G401 (cell line): ENCODE measurements at places on chromosomes 11 and 22. TPM values are rescaled to one million over a fixed set of nuclear protein-coding genes. Genes with fewer than 3 reads are reported as not detected.

MIEF1 gene
- 23.5 and 32.1 TPM in 2 replicates for total RNA-seq

APOA1 gene
- total RNA-seq = not detected in 2 replicates

A4GALT gene
- 3.4 and 3.5 TPM in 2 replicates for total RNA-seq

TSKU gene
- 15.3 and 22.9 TPM in 2 replicates for total RNA-seq

NXPE1 gene
- total RNA-seq = not detected in 2 replicates

MS4A10 gene
- not detected in 2 replicates for total RNA-seq

CSTPP1 gene
- 9.0 and 19.3 TPM in 2 replicates for total RNA-seq

CARNS1 gene
- total RNA-seq = not detected in 2 replicates

MS4A14 gene
- total RNA-seq = not detected in 2 replicates

RBMXL2 gene
- not detected in 2 replicates for total RNA-seq

FGF19 gene
- total RNA-seq = not detected in 2 replicates

SHISAL1 gene
- under 0.01 and 0.10 TPM in 2 replicates for total RNA-seq

SLC22A9 gene
- total RNA-seq = not detected in 2 replicates

RAB36 gene
- 1.5 and 3.3 TPM in 2 replicates for total RNA-seq

CRYBB3 gene
- total RNA-seq = not detected in 2 replicates

TRAF6 gene
- total RNA-seq = 3.7 and 4.2 TPM in 2 replicates

RTN4R gene
- 39.2 and 50.4 TPM in 2 replicates for total RNA-seq

CHRNA10 gene
- total RNA-seq = 0.20 and 0.43 TPM in 2 replicates

OR5M8 gene
- not detected in 2 replicates for total RNA-seq

USP28 gene
- 37.8 and 40.4 TPM in 2 replicates for total RNA-seq

MYO18B gene
- not detected in 2 replicates for total RNA-seq

MUC2 gene
- total RNA-seq = not detected in 2 replicates

ATF4 gene
- 359 and 398 TPM in 2 replicates for total RNA-seq

LDHAL6A gene
- not detected in 2 replicates for total RNA-seq

MMP8 gene
- total RNA-seq = 0.03 TPM in 1 of 2 replicates, not detected in the other

CLTCL1 gene
- 4.9 and 9.4 TPM in 2 replicates for total RNA-seq

KRTAP5-11 gene
- not detected in 2 replicates for total RNA-seq

ZNF214 gene
- 3.6 and 6.9 TPM in 2 replicates for total RNA-seq

BCO2 gene
- total RNA-seq = 1.1 TPM in 1 of 2 replicates, not detected in the other

MLC1 gene
- total RNA-seq = not detected in 2 replicates

SBF1 gene
- 61.5 and 86.1 TPM in 2 replicates for total RNA-seq

PRAME gene
- total RNA-seq = 2.6 and 11.8 TPM in 2 replicates

LRRC4C gene
- not detected in 2 replicates for total RNA-seq

CAPN5 gene
- 5.6 and 11.1 TPM in 2 replicates for total RNA-seq

PGA5 gene
- total RNA-seq = not detected in 2 replicates

C2CD3 gene
- 39.8 and 61.9 TPM in 2 replicates for total RNA-seq

LMO1 gene
- not detected in 2 replicates for total RNA-seq

CCDC89 gene
- total RNA-seq = 8.6 and 10.7 TPM in 2 replicates

YPEL4 gene
- total RNA-seq = 2.1 TPM in 1 of 2 replicates, not detected in the other

SPON1 gene
- total RNA-seq = not detected in 2 replicates

DDI1 gene
- not detected in 2 replicates for total RNA-seq

LRRC74B gene
- total RNA-seq = not detected in 2 replicates

KCNJ1 gene
- total RNA-seq = not detected in 2 replicates
